ENCODE measurements at places on chromosomes 5 and 9.

GRCh38 chr5:176436656-176437055, 11.5 kb upstream of the FAF2 start:
- DNase-seq, result no peak

DNA sequence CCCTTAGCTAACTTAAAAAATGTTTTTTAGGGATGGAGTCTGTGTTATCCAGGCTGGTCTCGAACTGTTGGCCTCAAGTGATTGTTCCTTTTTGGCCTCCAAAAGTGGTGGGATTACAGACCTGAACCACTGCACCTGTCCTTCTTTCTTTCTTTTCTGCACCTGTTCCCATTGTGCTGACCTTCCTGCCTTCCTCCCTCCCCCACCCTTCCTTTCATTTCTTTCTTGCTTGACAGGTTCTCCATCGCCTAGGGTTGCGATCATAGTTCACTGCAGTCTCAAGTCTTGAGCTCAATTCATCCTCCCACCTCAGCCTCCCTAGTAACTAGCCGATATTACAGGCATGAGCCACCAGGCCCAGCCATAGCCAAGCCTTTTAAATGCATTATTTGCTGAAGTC, 20.6 kb downstream of the JMY start:
- no peak for DNase-seq

DNA sequence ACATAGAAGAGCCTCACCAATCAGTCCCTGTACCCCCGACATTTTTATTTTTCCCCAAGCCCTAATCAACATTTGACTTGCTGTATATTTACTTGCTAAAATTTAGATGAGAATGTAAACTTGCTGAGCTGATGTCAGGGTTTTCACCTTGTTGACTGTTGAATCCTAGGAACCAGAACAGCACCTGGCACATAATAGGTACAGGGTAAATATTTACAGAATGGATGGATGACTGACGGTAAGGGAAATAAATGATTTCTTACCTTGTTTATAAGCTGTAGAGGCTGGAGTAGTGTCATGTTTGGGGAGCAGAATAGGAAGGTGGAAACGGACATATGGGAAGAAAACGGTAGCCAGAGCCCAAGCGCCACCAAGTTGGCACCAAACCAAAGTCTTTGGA, 107.0 kb upstream of the NUDT12 start:
- DNase-seq, result no peak

- no peak for DNase-seq
Measured at GRCh38 chr5:1926471-1927341, 44.0 kb upstream of the IRX4 start.

DNA sequence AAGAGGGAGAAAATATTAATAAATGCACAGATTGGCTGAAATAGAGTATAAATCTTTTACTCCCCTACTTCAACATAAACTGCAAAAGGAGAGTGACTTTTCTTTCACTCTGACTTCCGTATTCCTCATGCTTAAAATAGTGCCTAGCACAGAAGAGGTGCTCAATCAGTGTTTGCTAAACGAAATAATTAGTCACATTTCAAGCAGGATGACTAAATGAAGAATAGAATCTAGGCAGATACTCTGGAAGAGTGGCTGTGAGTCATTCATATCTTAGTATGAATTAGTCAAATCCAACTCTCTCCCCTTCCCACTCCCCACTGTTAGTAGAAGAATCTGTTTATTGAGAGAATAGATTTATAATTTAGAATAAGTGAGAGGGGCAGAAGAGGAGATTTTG, 4.8 kb downstream of the CD274 start:
- no peak for DNase-seq
